ENCODE measurements at places on chromosomes 1 and 21.

GRCh38 chr1:23421753-23422240 lies 2.8 kb downstream of the TCEA3 start:
- no peak for DNase-seq

GRCh38 chr1:93448292-93448982 lies 519 bp downstream of the FNBP1L start:
- no peak for DNase-seq

GRCh38 chr1:27366411-27367159 lies at the start of gene MAP3K6:
Gene MAP3K6 (minus strand): TSS chr1:27366961. CDS start chr1:27366597, 364 bp downstream.
- DNase-seq = peak; percentile 76

DNA sequence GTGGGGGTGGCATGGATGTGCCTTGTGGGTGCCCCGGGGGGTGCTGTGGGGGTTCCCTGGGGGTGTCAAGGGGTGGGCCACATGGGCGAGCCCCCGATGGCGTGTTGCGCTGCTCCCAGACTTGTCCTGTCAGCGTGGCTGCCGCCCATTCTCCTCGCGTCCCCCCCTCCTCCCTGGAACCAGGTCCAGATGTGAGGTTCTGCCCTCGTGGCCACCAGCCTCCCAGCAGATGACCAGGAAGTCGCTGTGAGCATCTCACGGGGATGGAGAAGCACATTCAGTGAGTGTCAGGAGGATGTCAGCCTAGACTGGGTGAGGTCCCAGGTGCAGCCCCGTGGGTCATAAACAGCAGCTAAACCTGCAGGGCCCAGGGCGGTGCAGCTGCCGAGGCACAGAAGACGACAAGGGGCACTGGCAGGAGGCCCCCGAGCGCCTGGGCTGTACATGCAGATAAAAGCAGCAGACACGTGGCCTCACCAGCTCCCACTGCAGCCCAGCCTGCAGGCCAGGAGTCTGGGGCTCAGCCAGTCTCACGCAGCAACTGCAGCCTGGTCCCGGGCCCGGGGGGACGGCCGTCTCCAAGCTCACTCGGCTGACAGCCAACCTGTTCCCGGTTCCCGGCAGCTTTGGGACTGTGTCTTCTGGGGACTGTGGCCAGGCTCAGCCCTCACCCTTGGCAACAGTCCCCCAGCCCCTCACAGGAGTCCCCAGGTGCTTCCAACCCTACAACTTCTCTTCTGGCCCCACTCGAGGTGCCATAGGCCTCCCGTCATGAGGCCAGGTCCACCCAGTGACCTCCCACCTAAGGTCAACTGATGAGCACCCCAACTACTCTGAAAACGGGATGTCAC lies 17.5 kb upstream of the COL6A2 start:
- no peak for DNase-seq

DNA sequence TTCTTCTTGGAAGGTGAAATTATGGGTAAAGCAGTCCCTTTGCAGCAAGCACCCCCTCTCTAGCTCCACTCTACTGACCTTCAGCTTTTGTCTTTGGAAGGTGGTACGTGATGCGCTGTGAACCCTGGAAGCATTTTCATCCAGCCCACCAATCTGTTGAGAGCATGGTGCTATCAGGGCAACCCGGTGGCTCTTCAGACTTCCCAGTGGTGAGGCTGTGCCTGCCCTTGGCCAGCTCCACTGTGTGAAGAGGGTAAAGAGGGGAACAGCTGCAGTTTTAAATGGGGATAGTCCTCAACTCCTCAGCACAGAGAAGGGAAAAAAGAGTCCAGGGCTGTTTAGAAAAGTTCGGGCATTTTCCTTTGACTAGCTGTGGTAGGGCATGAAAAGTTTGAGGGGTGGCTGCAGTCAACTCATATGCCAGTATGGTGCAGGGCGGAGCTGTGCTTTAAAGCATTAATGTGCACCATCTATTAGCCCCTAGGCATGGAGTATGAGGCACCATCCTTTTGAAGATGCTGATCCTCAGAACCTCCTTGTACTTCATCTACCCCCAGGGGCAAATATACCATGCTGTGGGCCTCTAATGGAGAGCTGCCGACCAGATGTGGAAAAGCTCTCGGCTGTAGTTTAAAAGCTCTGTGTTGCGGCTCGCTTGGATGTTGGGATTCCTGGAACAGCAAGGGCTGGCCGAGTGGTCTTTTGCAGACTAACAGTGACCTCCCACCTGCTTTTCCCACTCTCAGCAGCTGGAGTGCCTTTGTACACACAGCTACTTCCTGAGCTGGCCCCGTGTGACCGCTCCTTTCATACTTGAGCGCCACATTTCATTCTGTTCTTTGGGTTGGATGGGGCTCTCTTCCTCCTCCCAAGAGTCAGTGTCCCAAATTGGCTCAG lies 123.0 kb downstream of the PEX14 start:
- DNase-seq = no peak

- DNase-seq = no peak
Observed at GRCh38 chr1:238029126-238029525, 138.4 kb upstream of the ZP4 start.

- DNase-seq = no peak
Observed at GRCh38 chr1:214236477-214236876, 44.5 kb upstream of the SMYD2 start.

DNA sequence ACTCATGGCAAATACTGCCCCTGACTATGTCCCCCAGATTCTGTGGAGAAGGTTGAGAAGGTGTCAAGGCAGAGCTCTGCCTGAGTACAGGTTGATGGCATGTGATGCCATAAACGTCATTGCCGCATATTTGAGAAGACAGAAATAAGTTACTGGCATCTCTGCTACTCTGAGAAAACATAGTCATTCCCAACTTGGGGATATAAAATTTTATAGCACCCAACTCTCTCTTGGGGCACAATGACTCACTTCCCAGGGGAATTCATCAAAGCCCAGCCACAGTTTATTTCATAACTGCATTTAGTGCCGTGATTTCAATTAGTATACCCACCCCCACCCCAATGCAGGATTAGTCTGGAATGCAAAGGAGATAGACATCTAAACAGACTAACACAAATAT lies 101.9 kb upstream of the TNR start:
- no peak for DNase-seq

DNA sequence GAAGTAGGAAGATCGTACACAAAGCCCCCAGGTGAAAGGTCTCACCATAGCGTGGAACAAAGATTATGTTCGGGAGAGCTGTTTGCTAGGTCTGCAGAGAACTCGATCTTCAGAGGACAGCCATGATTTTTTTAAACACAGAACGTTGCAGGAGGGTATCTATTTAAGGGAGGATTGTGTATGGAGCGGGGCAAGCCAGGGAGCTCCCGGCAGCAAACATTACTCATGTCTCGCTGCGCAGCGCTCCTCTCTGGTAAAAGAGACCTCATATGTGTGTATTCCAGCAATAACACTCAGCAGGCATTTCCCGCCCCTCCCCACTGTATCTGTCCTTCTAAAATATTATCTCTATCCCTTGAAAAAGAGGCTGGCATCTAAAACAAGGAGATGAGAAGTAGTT lies 2.7 kb downstream of the GLIS1 start:
- no peak for DNase-seq

All from activated CD4-positive, alpha-beta T cell treated with anti-CD3 and anti-CD28 coated beads for 48 hours (primary cell).